ENCODE measurements at places on chromosomes 5 and 9.

GRCh38 chr5:38051711-38052511 is 206.4 kb upstream of the EGFLAM start:
- no peak for DNase-seq

- DNase-seq, result no peak
Observed at GRCh38 chr5:91318724-91319123, 64.4 kb downstream of the ARRDC3 start.

- DNase-seq, result no peak
Observed at GRCh38 chr5:129460936-129461710, 1.0 kb downstream of the ADAMTS19 start.

- DNase-seq, result peak; percentile 60
Observed at GRCh38 chr9:34072868-34073590, 24.3 kb upstream of the UBAP2 start.

GRCh38 chr5:113205323-113205722 is 228.7 kb downstream of the DCP2 start:
- DNase-seq, result no peak

DNA sequence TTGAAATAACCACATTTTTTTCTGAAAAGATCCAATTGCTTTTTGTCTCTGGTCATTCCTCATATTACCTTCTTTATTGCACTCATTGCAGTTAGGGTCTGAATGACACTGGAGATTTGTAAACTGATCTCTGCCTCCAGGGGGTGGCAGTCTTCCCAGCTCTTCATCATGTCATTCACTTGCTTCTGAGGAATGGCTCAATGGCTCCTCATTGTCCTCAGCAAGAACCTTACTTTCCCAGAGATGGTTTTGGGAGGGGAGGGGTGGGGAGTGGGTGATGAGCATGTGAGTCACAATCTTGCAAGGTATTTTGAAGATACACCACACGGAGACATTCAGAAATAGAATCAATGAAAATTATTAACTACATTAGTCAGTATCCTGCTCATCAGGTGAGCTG is 159.8 kb upstream of the GAS1 start:
- no peak for DNase-seq

GRCh38 chr5:10730043-10730351 is 31.0 kb downstream of the DAP start:
- no peak for DNase-seq

GRCh38 chr5:96924016-96924443 is 11.8 kb upstream of the LNPEP start:
- DNase-seq, result no peak

DNA sequence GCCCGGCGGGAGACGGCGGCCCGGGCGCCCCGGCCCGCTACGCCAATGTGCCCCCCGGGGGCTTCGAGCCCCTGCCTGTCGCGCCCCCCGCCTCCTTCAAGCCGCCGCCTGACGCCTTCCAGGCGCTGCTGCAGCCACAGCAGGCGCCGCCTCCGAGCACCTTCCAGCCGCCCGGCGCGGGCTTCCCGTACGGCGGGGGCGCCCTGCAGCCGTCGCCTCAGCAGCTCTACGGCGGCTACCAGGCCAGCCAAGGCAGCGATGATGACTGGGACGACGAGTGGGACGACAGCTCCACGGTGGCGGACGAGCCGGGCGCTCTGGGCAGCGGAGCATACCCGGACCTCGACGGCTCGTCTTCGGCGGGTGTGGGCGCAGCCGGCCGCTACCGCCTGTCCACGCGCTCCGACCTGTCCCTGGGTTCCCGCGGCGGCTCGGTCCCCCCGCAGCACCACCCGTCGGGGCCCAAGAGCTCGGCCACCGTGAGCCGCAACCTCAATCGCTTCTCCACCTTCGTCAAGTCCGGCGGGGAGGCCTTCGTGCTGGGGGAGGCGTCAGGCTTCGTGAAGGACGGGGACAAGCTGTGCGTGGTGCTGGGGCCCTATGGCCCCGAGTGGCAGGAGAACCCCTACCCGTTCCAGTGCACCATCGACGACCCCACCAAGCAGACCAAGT is 723 bp downstream of the SNX18 start:
- DNase-seq, result no peak

GRCh38 chr5:57576317-57576716 is 93.7 kb upstream of the ACTBL2 start:
- no peak for DNase-seq

- no peak for DNase-seq
Observed at GRCh38 chr5:141590127-141590526, 28.7 kb downstream of the DIAPH1 start.

DNA sequence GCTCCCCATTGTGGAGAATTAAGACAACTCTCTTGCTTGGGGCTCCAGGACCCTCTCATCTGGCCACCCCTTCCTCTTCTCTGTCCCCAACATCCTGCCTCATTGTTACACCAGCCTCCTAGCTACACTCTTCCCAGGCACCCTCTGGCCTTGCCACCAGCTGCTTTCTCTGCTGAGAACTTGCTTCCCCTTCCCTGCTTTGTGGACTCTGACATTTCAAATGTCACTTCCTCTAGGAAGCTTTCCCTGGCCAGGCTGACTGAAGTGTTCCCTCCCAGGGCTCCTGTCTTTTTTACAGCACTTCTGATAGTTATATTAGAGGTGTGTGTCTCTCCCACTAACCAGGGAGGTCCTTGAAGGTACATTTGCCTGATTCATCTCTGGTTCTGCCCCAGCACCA is 194.0 kb upstream of the KLF4 start:
- no peak for DNase-seq

- no peak for DNase-seq
Observed at GRCh38 chr5:135313405-135313804, 85.6 kb downstream of the MACROH2A1 start.

- no peak for DNase-seq
Observed at GRCh38 chr9:75185585-75186170, 97.4 kb downstream of the OSTF1 start.

DNA sequence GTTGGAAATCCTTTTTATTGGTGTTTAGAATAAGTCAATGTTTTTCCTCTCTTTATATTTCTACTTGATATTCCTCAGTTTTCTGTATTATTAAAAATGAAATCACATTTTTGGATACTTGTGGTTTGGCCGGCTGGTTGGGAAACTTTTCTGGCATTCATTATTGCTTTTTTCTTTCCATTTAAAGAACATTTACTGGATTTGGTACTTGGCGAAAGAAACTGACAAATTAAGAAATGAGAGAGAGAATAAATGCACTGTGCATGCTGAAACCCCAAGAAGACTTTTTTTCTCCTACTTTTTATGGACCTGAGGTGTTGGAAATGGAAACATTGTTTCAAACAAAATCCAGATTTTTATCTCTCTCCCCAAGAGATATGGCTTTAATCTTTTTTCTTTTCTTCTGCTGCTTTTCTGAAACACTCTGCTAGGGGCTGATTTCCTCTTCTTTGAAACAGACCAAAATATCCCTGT is 128.4 kb downstream of the SNX18 start:
- no peak for DNase-seq

- DNase-seq, result no peak
Observed at GRCh38 chr5:112965733-112966306, 10.8 kb upstream of the DCP2 start.

DNA sequence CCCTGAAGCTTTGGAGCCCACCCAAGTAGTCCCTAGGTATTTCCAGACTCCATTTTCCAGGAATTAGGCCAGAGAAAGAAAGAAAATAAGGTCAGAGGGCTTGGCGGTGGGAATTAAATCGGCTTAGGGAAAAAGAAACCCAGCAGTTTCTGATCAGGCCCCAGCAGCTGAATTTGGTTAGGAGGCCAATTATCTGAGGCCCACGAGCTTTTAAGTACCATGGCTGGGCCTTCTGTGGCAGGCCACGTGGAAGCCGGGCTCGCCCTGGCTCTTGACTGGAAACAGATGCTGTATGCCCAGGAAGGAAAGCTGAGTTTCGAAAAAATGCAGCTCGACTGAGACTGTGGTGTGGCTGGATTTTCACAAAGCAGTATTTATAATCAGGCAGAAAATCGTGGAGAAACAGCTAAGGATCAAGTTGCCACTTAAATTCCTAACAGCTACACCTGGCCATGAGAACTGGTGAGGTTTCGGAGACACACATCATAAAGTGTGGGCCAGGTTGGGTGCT is 75.1 kb upstream of the PANK3 start:
- peak; percentile 42 for DNase-seq

DNA sequence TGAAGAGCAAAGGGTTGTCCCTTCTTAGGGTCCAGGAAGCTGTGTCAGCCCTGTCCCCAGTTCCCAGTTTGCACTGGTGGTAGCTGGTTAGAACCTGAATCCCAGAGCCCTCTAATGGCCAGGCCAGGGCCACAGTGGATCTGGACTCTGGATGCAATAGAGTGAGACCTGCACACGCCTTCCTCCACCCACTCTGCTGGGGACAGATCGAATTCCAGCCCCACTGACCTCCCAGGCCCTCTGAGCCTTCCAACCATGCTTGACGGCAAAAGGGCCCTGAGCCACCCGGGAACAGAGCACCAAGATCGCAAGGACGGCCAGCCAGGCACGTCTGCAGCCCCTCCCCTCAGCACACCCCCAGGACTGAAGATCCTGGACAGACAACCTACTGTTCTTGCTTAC is 23.7 kb downstream of the NAIF1 start:
- no peak for DNase-seq

GRCh38 chr5:7397937-7398336 is 2.0 kb downstream of the ADCY2 start:
- DNase-seq, result no peak

- no peak for DNase-seq
Observed at GRCh38 chr5:180043377-180043776, 28.2 kb downstream of the RNF130 start.

GRCh38 chr9:115121181-115121580 is 3.2 kb upstream of the TNC start:
- DNase-seq, result no peak

GRCh38 chr5:14105718-14106410 is 37.3 kb upstream of the TRIO start:
- peak; percentile 70 for DNase-seq

- no peak for DNase-seq
Observed at GRCh38 chr9:129610473-129611306, 10.2 kb downstream of the C9orf50 start.

- no peak for DNase-seq
Observed at GRCh38 chr9:29325894-29326293, 1752.6 kb upstream of the C9orf72 start.
